Endothelial cell (in vitro differentiated cells): ENCODE measurements at places on chromosomes 2 and 18.

- DNase-seq = no peak
- H3K27me3 ChIP-seq = peaks cover 5% of the 10 kb centered on the region
- no peak overlapping the region for H3K27ac ChIP-seq
- peaks cover 22% of the 10 kb centered on the region for H3K4me1 ChIP-seq
- no peaks in the 10 kb centered on the region for H3K36me3 ChIP-seq
Observed at GRCh38 chr18:58284699-58285448, 240.8 kb downstream of the NEDD4L start.

DNA sequence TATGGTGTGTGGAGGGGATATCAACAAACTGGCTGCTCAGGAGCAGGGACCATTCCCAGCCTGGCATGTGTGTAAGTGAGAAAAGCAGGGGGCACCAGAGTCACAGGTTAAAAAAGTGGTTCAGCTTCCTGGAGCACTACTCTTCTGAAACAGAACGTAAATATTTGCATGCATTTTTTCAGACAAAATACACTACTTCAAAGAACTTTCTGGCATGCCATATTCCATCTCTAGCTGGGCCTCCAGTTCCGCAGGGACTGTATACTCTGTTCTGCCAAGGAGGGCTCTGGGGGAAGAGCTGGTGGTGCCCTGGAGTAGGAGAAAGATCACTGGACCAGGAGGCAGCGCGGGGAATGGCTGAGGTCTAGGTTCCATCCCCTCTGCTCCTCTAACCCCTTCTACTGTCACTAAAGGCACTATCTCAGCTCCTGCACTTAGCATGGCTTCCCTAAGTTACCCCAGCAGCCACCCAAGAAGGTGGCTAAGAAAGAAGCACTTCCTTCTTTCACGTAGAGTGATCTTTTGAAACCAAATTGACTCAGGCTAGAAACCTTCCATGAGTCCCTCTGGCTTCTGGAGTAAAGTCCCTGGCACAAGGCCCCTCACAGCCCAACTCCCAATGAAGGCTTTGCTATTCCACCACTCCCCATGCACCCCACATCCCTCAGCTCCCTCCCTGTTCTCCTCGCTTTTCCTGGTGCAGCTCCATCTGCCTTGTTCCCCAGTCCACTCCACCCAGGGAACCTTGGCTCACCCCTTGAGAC, 57.6 kb upstream of the CABLES1 start:
- H3K36me3 ChIP-seq = no peaks in the 10 kb centered on the region
- peaks cover 9% of the 10 kb centered on the region for H3K4me1 ChIP-seq
- H3K27me3 ChIP-seq = no peaks in the 10 kb centered on the region
- no peak for DNase-seq
- no peak overlapping the region for H3K27ac ChIP-seq

- no peaks in the 10 kb centered on the region for H3K4me1 ChIP-seq
- H3K27ac ChIP-seq = no peak overlapping the region
- no peak overlapping the region for H3K4me3 ChIP-seq
- peaks cover 40% of the 10 kb centered on the region for H3K36me3 ChIP-seq
- DNase-seq = no peak
Observed at GRCh38 chr2:148944536-148944935, 69.5 kb downstream of the KIF5C start.

DNA sequence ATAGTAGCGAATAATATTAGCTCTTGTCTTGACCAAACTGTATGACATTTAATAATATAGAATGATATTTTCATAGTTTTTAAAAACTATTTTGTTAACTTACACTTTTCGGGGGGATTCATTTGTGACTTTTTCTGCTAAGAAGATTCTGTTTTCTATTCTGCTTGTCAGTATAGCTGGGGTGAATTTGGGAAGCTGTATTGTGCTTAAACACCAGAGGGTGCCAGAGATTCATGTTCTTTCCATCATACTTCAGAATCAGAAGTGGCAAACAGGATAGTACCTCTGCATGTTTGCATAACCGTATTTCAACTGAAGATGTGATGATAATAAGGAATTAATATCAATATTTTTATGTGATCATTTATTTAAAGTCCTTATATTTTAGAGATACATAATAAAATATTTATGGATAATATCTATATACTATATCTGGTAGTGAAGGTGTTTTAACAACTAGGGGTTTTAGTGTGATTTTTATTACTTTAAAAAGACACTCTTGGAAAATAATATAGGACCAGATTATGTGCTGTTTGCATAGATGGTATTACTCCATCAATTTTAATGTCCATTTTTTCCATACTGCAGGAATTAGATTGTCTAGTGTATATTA, 81.0 kb downstream of the TAF4B start:
- no peak overlapping the region for H3K27ac ChIP-seq
- DNase-seq = peak; percentile 50
- no peak overlapping the region for H3K4me3 ChIP-seq
- peaks cover 9% of the 10 kb centered on the region for H3K4me1 ChIP-seq
- no peaks in the 10 kb centered on the region for H3K36me3 ChIP-seq
- peaks cover 1% of the 10 kb centered on the region for H3K27me3 ChIP-seq

- peaks cover 4% of the 10 kb centered on the region for H3K36me3 ChIP-seq
- DNase-seq = peak; percentile 49
- H3K27me3 ChIP-seq = peaks cover 28% of the 10 kb centered on the region
Observed at GRCh38 chr2:238287737-238288649, at the start of gene PER2. TSS of gene PER2 (minus strand) at chr2:238288610. CDS start at chr2:238277936, 10,674 bp downstream.

GRCh38 chr2:235866373-235866772, 301.8 kb downstream of the GBX2 start:
- H3K27me3 ChIP-seq = peaks cover 5% of the 10 kb centered on the region
- H3K27ac ChIP-seq = no peak overlapping the region
- H3K4me1 ChIP-seq = peaks cover 17% of the 10 kb centered on the region
- peaks cover 7% of the 10 kb centered on the region for H3K36me3 ChIP-seq
- H3K4me3 ChIP-seq = peak overlapping the region; percentile 42
- no peak for DNase-seq

GRCh38 chr2:75870651-75871137, 160.0 kb upstream of the GCFC2 start:
- H3K36me3 ChIP-seq = no peaks in the 10 kb centered on the region
- no peaks in the 10 kb centered on the region for H3K4me1 ChIP-seq
- no peak overlapping the region for H3K27ac ChIP-seq
- DNase-seq = no peak
- H3K4me3 ChIP-seq = no peak overlapping the region

- H3K4me1 ChIP-seq = no peaks in the 10 kb centered on the region
- no peaks in the 10 kb centered on the region for H3K27me3 ChIP-seq
- H3K27ac ChIP-seq = no peak overlapping the region
- no peak for DNase-seq
- H3K4me3 ChIP-seq = no peak overlapping the region
- no peaks in the 10 kb centered on the region for H3K36me3 ChIP-seq
Observed at GRCh38 chr2:212037062-212037461, 501.5 kb downstream of the ERBB4 start.

GRCh38 chr2:12737297-12737696, 20.6 kb downstream of the TRIB2 start:
- peaks cover 20% of the 10 kb centered on the region for H3K4me1 ChIP-seq
- H3K4me3 ChIP-seq = no peak overlapping the region
- H3K27ac ChIP-seq = no peak overlapping the region
- DNase-seq = no peak
- H3K36me3 ChIP-seq = peaks cover 3% of the 10 kb centered on the region
- H3K27me3 ChIP-seq = peaks cover 5% of the 10 kb centered on the region

GRCh38 chr2:215598376-215598975, 162.6 kb upstream of the FN1 start:
- no peak overlapping the region for H3K27ac ChIP-seq
- H3K4me3 ChIP-seq = no peak overlapping the region
- no peaks in the 10 kb centered on the region for H3K27me3 ChIP-seq
- no peak for DNase-seq

- H3K27ac ChIP-seq = peak overlapping the region; percentile 42
- peaks cover 15% of the 10 kb centered on the region for H3K36me3 ChIP-seq
Observed at GRCh38 chr18:9782073-9782857, 74.2 kb downstream of the RAB31 start.

DNA sequence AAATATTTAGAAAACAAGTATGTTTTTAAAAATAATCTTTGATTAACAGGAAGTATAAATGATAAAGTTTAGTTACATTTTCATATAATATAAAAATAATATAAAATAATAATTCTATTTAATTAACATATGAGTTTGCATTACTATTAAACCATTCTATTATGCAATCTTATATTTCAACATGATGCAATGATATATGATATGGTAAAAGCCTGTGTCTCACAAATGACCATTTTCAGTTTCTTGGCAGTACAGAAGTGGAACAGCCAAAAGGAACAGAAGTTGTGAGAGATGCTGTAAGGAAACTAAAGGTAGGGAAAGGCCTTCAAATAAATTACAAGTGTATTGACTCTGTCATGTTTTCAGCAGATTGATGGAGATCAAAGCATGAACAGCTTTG, 230.8 kb downstream of the GULP1 start:
- peaks cover 13% of the 10 kb centered on the region for H3K4me1 ChIP-seq
- peaks cover 4% of the 10 kb centered on the region for H3K36me3 ChIP-seq
- H3K4me3 ChIP-seq = no peak overlapping the region
- H3K27ac ChIP-seq = no peak overlapping the region
- DNase-seq = no peak

- H3K27me3 ChIP-seq = no peaks in the 10 kb centered on the region
- no peak for DNase-seq
- no peak overlapping the region for H3K27ac ChIP-seq
- H3K4me1 ChIP-seq = no peaks in the 10 kb centered on the region
Observed at GRCh38 chr2:180952731-180953336, 27.6 kb upstream of the UBE2E3 start.

GRCh38 chr18:53018791-53019190, 678.8 kb downstream of the DCC start:
- no peaks in the 10 kb centered on the region for H3K36me3 ChIP-seq
- H3K4me3 ChIP-seq = no peak overlapping the region
- H3K4me1 ChIP-seq = no peaks in the 10 kb centered on the region
- H3K27ac ChIP-seq = no peak overlapping the region
- no peaks in the 10 kb centered on the region for H3K27me3 ChIP-seq

DNA sequence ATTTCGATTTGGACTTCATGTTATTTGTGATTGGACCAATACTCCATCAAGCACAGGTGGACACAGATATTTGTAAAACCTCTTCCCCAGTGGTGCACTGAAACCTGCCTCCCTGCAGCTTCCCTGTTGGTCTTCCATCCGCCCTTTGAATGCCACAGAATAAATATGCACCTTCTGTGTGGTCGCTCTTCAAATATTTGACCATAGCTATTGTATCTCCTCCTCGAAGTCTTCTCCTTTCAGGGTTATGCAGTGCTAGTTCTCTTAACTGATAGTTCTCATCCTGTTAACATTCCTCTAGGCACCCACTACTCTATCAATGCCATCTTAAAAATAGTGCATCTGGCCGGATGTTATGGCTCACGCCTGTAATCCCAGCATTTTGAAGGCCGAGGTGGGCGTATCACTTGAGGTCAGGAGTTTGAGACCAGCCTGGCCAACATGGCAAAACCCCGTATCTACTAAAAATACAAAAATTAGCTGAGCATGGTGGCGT, 12.5 kb downstream of the SPATS2L start:
- H3K27me3 ChIP-seq = no peaks in the 10 kb centered on the region
- no peak for DNase-seq
- H3K27ac ChIP-seq = no peak overlapping the region

DNA sequence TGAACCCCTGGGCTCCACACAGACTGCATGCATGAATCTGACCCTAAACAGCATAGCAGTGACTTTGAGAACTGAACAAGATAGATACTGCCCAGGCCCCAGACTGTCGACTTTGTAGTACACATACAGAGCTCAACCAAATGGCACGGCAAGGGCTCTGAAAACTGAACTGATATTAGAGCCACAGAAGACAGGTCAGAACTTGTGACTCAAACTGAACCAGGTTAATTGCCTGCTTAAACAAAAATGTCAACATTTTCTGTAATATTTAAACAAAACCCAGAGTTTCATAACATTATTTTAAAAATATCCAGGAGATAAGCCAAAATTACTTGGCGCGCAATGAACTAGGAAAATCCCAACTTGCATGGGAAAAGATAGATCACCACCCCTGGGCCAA, 260.3 kb downstream of the TPGS2 start:
- no peaks in the 10 kb centered on the region for H3K36me3 ChIP-seq
- no peak overlapping the region for H3K27ac ChIP-seq
- no peak overlapping the region for H3K4me3 ChIP-seq
- peaks cover 14% of the 10 kb centered on the region for H3K4me1 ChIP-seq
- no peak for DNase-seq

DNA sequence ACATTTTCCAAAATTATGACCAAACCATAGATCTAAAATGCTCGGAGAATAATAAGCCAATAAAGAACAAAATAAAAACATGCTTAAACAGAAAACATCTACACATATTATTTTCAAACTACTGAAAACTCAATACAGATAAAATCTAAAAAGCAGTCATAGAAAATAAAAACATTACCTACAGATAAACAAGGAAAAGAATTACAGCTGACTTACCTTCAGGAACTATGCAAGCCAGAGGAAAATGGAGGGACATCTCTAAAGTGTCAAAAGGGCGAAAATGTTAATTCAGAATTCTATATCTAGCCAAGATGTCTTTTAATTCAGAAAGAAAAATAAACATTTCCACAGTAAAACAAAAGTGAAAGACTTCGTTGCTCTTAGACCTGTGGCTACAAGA, 112.9 kb upstream of the GYPC start:
- H3K27ac ChIP-seq = no peak overlapping the region
- no peaks in the 10 kb centered on the region for H3K4me1 ChIP-seq
- H3K4me3 ChIP-seq = no peak overlapping the region
- H3K36me3 ChIP-seq = no peaks in the 10 kb centered on the region

DNA sequence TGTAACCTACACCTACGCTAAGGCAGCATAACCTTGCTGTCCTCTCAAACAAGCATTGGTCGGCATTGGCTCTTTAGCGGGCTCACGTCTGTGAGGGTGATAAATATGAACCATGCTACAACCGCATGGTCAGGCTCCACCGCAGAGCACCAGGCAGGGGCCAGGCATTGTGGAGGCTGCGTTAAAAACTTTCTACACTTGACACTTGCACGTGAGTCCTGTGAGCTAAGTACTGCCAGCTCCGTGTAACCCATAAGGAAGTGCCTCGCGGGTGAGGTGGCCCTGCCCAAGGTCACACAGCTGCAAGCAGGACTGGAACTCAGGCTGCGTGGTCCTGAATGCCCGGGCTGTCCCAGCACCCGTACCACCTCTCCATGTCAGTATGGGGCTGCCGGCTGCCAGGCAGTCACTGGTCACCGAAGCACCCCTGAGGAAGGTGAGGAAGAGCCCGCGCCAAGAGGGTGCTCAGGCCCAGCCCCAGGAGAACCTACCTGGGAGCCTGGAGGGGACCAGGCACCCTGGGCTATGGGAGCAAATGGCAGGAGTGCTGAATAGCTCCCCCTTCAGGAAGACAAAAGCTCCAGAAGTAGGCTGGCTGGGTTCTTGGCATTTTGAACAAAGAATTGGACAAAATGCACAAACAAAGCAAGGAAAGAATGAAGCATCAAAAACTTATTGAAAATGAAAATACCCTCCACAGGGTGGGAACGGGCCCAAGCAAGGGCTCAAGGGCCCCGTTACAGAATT, 271.1 kb upstream of the RAB6C start:
- no peak overlapping the region for H3K27ac ChIP-seq
- no peaks in the 10 kb centered on the region for H3K36me3 ChIP-seq
- no peak for DNase-seq
- H3K4me1 ChIP-seq = no peaks in the 10 kb centered on the region
- H3K4me3 ChIP-seq = no peak overlapping the region

GRCh38 chr2:91975130-91975491, 2896.1 kb upstream of the TEKT4 start:
- no peaks in the 10 kb centered on the region for H3K36me3 ChIP-seq
- no peaks in the 10 kb centered on the region for H3K4me1 ChIP-seq
- no peak overlapping the region for H3K4me3 ChIP-seq
- no peak for DNase-seq
- no peak overlapping the region for H3K27ac ChIP-seq

- no peak for DNase-seq
- H3K4me1 ChIP-seq = no peaks in the 10 kb centered on the region
- no peak overlapping the region for H3K27ac ChIP-seq
- peaks cover 3% of the 10 kb centered on the region for H3K27me3 ChIP-seq
- H3K36me3 ChIP-seq = no peaks in the 10 kb centered on the region
- H3K4me3 ChIP-seq = no peak overlapping the region
Observed at GRCh38 chr18:10659000-10659399, 133.2 kb downstream of the NAPG start.
